Dorsolateral prefrontal cortex (tissue), 122 donors: ENCODE measurements at places on chromosomes 7 and 10.

DNA sequence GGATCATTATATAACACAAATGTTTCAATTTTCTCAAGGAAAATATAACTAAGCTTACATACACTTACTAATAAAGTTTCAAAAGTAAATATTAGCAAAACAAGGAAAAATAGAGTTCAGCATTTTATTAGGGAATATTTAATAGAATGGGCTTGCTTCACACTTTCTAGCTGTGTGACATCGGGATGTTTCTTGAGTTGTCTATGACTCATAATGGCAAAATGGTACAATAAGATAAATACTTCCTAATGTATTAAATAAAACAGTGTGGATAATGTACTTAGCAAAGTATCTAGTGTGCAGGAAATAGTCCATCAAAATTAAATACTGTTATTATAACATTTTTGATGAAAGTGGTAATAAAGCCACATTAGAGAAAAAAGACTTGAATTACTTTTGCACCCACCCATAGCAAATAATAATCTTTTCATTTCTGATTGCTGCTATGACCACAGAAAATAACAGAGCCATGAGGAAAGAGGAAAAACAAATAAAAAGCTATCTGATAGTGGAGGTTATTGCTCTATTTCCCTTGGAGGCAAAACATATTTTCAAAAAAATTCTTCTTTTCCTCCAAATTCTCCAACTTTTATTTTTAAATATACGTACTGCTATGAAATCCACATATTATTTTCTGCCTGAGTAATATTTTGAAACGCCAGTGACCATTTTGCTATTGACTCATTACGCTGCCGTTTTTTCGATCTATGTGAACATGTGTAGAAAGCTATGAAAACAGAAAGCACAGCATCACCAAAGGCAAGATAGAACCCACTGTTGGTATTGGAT lies 272.9 kb upstream of the KLF6 start:
- DNase-seq = no peak

- DNase-seq = no peak
Measured at GRCh38 chr7:122262246-122262645, 42.3 kb downstream of the FEZF1 start.

- DNase-seq = no peak
Measured at GRCh38 chr10:131750171-131750895, 150.5 kb upstream of the PPP2R2D start.

GRCh38 chr7:86226191-86226590 lies 417.5 kb upstream of the GRM3 start:
- no peak for DNase-seq

- DNase-seq = no peak
Measured at GRCh38 chr7:98836811-98837629, 32.8 kb downstream of the TMEM130 start.

DNA sequence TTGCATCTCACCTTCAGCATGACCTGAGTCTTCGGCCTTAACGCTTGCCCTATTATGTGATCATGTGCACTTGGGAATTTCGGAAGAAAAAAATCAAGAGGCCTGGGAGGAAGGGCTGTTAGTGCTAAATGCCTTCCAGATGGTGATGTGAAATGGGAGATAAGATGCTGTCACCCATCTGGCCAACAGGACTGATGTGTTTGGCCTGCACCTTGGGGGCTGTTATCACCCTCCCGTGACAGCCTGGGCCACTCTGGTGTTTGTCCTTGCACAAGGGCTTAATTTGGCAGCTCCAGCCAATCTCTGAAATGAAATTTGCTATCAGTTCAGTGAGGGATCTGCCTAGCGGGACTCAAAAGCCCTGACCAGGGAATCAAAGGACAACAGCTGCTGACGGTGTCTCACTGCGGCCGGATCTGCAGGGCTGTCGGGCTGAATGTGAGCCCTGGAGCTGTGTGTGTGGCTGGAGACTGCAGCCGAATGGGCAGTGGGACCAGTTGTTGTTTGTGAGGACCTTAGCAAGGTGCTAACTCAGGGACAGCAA lies 131.4 kb upstream of the BTBD16 start:
- no peak for DNase-seq

GRCh38 chr10:128161031-128161430 lies 34.8 kb upstream of the MKI67 start:
- no peak for DNase-seq

- DNase-seq = peak; percentile 66
Measured at GRCh38 chr7:28958235-28958979, at the start of gene TRIL. TSS of gene TRIL (minus strand) at chr7:28958330. CDS start at chr7:28958046, 284 bp downstream.

- DNase-seq = no peak
Measured at GRCh38 chr7:30543813-30544525, 39.3 kb upstream of the GGCT start.

- no peak for DNase-seq
Measured at GRCh38 chr7:115572111-115572510, 458.5 kb downstream of the TFEC start.

DNA sequence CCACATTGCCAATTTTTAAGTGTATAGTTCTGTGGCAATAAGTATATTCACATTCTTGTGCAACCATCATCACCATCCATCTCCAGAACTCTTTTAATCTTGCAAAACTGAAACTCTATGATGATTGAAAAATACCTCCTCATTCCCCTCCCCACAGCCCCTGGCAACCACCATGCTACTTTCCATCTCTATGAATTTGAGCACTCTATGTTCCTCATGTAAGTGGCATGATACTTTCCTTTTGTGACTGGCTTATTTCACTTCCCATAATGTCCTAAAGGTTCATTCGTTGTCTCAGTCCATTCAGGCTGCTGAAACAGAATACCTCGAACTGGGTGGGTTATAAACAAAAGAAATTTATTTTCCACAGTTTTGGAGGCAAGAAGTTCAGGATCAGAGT lies 23.4 kb upstream of the EGR2 start:
- DNase-seq = no peak
